AG09309 (cell line): ENCODE measurements at places on chromosomes 11 and 22.

- DNase-seq: no peak
Observed at GRCh38 chr11:105164208-105164607, 24.6 kb upstream of the CARD18 start.

GRCh38 chr11:88377646-88378045 lies 40.1 kb upstream of the CTSC start:
- DNase-seq: no peak

DNA sequence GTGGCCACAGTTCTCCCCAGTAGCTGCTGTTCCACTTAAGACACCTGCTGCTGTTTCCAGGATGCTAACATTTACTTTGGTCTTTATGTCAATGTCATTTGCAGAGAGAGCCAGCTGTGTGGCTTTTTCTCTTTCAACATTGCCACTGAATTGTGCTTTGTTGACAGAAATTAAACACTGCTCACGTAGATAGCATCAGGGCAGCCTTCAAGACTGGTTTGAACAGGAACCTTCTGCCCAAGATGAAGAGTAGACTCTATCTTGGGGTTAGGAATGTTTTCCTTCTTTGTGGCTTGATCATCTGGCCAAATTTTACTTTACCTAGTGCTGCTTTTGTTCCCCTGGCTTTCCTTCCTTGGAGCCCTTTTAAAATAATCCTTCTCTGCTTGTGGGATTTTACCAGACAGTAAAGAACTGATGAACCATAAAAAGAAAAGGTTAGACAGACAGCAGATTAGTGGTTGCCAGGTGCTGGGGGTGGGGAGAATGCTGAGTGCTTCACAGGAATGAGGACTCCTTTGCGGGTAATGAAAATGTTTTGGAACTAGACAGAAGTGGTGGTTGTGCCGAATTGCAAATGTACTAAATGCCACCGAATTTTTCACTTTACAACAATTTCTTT lies 22.7 kb upstream of the XBP1 start:
- no peak for DNase-seq

DNA sequence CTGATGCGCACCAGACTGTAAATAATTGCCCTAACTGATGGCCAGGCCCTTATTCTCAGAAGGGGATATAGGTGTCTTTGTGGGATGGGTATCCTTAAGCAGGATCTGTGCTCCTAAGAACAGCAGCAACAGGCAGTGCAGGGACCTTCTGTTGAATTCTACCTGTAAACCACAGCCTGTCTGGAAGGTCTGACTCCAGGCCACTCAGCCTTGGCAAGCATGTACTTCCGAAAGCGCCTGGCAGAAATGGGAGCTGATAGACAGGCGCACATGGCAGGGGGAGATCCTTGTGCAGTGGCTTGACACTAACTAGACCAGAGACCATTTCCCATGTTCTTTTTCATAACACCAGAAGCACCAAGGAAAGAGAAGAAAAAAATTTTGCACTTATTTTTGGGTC lies 59.0 kb downstream of the C22orf31 start:
- no peak for DNase-seq

DNA sequence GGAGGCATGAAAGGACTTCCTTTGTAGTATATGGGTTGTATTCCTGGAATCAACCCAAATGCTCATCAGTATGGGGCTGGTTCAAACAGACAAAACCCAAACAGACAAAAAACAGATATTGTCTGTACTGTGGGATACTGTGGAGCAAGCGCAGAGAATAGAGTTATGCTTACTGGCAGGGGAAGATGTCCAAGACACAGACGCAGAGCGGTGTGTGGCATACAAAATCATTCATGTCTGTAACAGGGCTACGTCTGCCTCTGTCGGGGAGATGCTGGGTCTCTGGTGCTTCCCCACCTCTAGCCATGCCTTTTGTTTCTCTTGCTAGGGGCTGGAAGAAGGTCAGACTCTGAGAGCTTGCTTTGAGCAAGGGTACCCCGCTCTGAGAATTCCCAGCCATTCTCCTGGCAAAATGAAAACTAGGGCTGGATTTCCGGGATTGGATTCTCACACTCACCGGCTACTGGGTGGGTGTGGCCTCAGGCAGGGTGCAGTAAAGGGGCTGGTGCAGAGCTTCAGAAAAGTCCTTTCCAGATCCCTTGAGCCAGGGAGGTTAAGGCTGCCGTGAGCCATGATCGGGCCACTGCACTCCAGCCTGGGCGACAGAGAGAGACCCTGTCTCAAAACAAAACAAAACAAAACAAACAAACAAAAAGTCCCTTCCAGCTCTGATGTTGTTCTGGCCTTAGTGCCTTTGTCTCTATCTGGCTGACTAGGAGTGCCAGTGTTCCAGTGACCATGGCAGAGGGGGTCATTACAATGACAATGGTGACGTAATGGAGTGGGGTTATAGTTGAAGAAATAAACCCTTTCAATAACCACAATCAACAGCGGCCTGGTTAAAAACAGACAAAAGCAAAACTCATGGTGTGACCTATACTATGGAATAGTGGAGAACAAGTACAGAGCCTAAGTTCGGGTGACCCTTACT lies 2.9 kb upstream of the ABCC8 start:
- no peak for DNase-seq

DNA sequence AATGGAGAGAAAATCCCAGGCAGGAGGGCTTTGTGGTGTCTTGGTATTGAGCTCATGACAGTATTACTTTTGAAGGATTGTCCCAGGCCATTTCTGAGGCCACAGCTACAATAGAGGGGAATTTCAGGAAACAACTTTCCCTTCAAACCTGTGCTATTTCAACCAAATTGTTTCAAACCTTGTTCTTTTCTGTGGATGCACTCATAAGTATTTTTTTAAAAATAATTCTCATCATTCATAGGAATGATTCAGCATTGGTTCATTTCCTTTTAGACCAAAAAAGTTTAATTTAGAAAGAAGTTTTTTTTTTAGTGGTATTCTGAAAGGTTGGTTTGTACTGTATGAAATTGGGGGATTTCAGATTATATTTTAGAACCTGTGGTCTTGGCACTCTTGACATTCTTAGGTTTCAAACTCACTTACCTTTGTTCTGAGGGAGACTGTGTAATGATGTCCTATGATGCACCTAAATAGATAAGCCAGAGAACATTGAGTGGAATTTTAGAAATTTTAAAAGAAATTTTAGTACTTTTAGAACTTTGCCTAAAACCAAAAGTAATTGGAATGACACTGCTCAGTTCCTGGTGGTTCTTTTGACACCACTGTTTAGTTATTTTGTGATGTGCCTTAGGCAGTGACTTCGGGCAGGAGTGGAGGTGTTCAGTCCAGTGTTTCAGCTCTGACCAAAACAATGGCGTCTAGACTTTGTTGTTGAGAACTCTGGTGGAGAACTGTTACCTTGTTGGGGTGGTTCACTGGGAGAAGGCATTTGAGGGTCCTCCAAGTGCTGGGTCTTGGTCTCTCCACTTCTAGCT lies 12.2 kb downstream of the TEAD1 start:
- no peak for DNase-seq

DNA sequence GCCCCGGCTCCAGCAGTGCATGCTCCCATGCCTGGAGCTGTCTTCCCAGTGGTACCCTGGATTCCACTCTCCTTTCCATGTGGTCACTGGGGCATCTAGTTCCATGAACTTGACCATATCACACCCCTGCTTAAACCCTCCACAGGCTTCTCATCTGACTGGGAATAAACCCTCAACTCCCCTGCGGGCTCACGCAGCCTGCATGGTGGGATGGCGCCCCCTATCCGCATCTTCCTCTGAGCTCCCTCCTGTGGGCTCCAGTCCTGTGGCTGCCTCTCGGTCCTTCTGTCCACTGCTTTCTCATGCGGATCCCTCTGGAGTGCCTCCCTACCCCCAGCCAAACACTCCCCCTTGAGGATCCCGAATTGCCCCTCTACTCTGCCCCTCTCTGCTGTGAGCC lies 41.4 kb upstream of the TTLL12 start:
- no peak for DNase-seq

GRCh38 chr11:111939836-111940604 lies 2.9 kb downstream of the DIXDC1 start:
- DNase-seq: no peak

DNA sequence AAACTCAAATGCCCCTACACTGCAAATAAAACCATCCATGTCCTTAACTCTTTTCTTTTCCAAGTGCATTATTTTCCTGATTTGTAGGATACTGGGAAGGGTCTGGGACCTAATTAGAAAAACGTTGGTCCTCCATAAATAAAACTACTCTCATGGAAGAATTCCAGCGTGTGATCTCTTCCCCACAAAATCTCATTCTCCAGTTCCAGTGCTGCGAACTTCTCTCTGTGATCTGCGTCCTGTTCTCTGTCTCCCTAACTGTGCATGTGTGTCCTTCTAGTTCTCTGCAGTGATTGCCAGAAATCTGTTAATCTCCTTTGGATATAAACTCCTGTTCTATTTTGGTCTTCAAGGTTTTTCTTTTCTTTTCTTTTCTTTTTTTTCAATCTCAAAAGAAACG lies 148.1 kb downstream of the BBOX1 start:
- DNase-seq: no peak

DNA sequence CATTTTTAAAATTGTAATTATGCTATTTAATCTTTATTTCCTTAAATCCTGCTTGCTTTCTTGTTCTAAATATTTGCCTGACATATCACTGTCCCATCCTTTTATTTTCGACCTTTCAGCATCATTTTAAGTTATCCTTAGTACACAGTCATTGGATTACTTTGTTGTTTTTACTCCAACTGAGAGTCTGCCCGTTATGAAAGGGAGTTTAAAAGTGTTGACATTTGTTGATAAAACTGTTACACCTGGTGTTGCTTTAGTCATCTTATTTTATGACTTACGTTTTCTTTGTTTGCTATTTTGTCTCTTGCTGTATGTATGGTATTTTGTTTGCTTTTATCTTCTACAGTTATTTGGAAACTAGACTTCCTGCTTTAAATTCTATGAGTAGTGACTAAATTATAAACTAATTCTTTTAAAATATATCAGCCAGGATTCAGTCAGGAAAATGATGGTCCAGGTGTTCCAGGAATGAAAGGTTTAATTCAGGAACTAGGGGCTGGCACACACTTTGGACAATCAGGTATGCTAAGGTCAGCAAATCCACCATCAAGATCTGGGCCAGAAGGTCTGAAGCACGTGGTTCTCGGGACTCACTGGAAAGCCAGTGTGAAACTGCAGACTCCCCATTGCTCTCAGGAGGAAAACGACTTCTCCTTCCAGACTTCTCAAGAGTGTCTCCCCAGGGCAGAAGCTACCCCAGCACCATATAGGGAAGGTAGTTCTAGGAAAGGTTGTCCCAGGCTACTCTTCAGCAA lies 86.0 kb downstream of the RASSF10 start:
- no peak for DNase-seq

GRCh38 chr11:120197251-120197891 lies 13.5 kb upstream of the OAF start:
- DNase-seq: no peak

GRCh38 chr11:119373059-119373920 lies 8.2 kb downstream of the USP2 start:
- DNase-seq: no peak

- DNase-seq: no peak
Observed at GRCh38 chr11:36471577-36471976, 38.5 kb downstream of the TRAF6 start.

GRCh38 chr22:29912605-29913398 lies 29.8 kb downstream of the MTMR3 start:
- DNase-seq: peak; percentile 82

DNA sequence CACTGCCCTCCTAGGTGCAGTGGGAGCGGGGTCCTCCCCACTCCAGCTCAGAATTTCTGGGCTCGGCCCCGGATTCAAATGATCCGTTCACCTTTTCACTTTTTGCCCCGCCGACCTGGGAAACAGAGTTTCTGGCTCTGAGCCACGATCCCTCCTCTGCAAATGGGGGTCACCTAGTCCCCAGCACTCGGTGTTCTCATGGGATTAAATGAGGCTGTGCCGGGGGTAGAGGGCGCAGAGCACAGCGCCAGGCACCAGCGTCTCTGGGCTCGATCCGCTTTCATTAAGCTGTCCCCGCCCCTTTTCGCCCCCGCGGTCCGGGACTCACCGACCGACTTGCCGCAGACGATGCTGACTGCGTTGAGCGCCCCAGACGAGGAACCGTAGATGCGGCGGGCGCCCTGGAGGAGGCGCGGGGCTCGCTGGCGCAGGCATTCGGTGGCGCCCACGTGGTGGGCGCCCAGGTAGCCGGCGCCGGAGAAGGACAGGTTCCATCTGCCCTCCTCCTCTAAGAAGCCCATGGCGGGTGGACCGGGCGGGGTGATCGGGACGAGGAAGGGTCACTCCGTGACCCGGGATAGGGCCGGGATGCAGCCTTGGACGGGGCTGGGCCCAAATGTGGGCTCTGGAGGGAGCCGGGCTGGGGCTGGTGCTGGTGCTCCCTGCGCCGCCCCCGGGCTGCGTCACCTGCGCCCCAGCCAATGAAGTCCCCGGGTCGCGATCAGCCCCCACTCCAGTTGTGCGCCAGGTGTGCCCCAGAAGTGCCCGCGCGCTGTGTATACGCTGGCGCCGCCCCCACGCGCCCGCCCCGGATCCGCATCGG lies at the start of gene PNPLA5:
Gene PNPLA5, minus strand, starts transcription at position 654 of the 823 bp plus-strand sequence. Its CDS starts 133 bp downstream, at position 521.
- DNase-seq: no peak

- DNase-seq: no peak
Observed at GRCh38 chr11:103798446-103798845, 238.0 kb upstream of the DDI1 start.

GRCh38 chr22:33354928-33355327 lies 296.7 kb upstream of the SYN3 start:
- DNase-seq: no peak

DNA sequence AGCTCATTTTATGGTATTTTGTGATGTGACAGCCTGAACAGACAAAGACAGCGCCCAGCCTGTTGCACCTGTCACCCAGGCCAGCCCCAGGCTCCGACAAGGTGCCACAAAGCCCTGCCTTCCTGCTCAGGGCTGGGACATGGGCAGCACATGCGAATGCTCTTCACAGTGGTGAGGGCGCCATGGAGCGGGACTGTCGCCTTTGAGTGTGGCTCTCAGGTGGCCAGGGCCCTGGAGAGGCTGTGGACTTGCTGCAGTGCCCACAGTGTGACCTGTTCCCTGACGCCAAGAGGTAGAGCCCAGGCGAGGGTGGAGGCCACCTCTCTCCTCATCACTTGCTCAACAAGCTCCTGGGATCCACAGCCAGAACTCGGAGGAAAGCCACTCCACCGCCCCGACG lies 346.3 kb downstream of the SHANK2 start:
- DNase-seq: no peak

GRCh38 chr22:30868663-30869385 lies 99.8 kb downstream of the MORC2 start:
- no peak for DNase-seq

DNA sequence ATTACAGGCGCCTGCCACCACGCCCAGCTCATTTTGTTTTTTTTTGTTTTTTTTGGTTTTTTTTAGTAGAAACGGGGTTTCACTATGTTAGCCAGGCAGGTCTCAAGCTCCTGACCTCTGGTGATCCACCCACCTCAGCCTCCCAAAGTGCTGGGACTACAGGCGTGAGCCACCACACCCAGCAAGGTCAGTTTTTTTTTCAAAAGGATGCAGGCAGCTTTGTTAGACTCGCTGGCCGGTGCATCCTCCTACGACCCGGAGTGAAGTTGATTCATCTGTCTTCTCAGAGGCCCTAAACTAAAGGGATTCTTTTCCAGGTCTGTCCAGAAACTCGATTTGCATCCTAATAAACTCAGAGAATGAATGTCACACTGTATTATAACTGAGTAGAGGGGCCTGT lies 182.3 kb downstream of the DBX1 start:
- DNase-seq: no peak

GRCh38 chr22:44926124-44926475 lies 83.7 kb downstream of the PHF21B start:
- no peak for DNase-seq
